Left colon (tissue), 2 donors: ENCODE measurements at places on chromosomes 2 and 18. TPM values are rescaled to one million over a fixed set of nuclear protein-coding genes. Genes with fewer than 3 reads are reported as not detected.

FZD7 gene
- total RNA-seq: 10.0 TPM

- no peak for DNase-seq
Observed at GRCh38 chr2:97662386-97662894, 1.4 kb downstream of the ACTR1B start.

DNA sequence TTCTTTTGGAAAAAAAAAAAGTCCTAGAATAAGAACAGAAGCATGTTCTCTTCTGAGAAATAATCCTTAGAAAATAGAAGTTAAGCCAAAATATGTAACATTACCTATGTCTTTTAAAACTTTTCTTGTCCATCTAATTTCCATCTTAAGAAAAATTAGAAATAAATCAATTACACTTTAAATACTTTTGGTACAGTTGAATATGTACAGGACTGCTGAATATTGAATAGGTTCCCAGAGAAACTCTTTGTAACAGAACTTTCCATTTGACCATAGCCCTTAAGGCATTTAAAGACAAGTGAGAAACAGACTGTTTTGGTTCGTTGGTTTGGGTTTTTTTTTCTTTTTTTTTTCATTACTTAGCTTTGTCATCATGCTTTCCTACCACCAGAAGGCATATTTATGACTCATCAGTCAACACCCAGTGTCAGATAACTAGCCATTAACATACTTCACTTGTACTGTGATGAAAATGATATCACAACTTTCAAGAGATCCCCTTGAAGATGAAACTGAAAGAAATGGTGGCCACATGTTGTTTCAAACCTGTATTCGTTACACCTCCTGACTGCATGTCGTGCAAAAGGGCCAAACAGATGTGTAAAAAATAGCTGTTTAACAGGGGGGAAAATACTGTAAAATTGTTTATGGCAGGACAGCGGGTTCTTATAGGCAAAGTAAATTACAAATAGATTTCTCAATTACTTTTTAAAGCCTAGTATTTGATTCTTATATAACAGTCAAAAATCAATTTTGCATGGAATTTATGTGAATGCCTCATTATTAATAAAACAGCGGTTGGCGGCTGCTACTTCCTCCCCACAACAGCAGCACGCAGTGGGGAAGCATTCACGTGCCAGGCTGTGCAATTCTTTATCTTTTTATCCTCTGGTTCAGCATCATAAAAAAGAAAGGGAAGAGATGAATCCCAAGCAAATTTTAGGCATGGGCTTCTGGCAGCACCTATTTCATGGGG, 280.7 kb upstream of the HNRNPA3 start:
- DNase-seq: no peak

AP1S3 gene
- 13.5 TPM for total RNA-seq

FAM228B gene
- 7.4 TPM for total RNA-seq

- DNase-seq: no peak
Observed at GRCh38 chr2:196949116-196949515, 22.6 kb upstream of the PGAP1 start.

REG3G gene
- not detected for total RNA-seq

CTNNA2 gene
- total RNA-seq: 0.92 TPM

- DNase-seq: no peak
Observed at GRCh38 chr2:53442783-53443182, 324.8 kb upstream of the CHAC2 start.

GRCh38 chr2:43417300-43417699, 178.5 kb downstream of the THADA start:
- no peak for DNase-seq
